Epithelial cell of prostate (primary cell): ENCODE measurements at places on chromosomes 4 and X.

DNA sequence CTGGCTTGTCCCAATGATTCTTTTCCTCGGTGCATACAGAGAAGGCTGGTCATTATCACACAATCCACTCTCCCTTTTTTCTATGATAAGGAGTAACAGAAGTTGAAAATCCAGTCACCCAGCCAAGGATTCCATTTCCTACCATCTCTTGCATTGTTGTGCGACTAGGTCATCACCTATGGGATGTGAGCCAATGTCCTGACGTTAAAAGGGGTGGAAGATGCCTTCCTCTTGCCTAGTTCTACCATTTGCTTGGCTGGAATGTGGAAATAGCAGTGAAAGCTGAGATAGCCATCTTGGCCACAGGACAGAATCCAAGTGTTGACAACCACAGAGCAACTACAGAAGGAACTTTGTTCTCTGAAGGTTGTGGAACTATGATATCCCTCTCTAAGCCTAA lies 132.2 kb upstream of the KIT start:
- DNase-seq: peak; percentile 45

GRCh38 chrX:14064626-14065432 lies 35.1 kb upstream of the GEMIN8 start:
- peak; percentile 16 for DNase-seq

- peak; percentile 29 for DNase-seq
Observed at GRCh38 chr4:98625920-98626319, 32.5 kb downstream of the TSPAN5 start.

DNA sequence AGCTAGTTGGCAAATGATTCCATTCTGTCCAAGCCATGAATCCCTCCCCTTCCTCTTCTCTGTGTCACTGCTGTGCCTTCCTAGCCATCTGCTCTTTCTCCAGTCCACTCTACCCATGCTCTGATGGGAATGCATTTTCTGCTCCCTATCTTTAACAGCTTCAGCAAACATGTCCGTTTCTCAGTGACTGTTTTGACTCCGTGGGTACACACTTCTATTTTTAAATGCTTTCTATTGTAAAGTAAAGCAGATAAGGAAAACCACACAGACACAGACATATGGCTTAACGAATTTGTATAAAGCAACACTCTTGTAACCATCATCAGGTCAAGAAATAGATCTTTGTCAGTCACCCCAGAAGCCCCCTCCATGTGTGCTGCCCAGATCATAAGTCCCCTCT lies 72.4 kb upstream of the KLHL13 start:
- DNase-seq: no peak

GRCh38 chrX:10749113-10749512 lies 128.7 kb upstream of the MID1 start:
- DNase-seq: no peak

GRCh38 chrX:25017667-25018247 lies 2.0 kb upstream of the ARX start:
- DNase-seq: no peak

- no peak for DNase-seq
Observed at GRCh38 chrX:16487620-16488385, 162.2 kb upstream of the S100G start.

DNA sequence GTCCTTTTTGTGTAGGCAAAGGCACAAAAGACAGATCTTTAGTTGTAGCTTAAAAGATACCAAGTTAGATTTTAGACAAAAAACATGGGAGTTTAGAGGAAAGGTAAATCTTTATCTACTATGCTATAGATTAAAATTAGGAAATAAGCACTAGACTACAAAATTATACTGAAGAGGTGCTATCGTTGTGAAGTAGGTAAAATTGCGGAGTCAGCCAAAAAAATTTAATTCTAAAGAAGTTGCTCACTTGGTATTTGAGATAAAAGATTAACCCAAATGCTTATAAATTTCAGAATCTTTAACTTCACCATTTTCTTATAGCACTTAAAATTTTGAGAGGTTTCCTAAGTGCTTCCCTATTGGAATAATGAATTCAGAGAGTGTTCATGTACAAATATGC lies 604.1 kb downstream of the GRXCR1 start:
- DNase-seq: no peak

DNA sequence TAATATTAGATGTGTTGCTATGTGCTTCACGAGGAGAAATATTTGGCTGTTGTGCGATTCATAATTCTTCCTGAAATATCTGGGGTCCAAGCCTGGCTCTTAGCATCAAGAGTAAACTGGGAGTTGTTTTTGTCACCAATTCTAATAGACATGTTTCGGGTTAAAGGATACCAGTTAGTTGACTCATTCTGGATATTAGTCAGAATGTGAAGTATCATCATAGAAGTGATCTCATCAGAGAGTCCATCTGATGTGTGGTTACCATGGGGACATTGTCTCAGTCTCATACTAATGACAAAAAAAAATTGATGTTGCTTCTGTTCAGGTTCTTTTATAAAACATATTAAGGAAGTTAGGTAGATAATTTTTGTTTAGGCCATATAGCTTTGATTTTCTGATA lies 57.2 kb upstream of the MTMR1 start:
- peak; percentile 27 for DNase-seq

DNA sequence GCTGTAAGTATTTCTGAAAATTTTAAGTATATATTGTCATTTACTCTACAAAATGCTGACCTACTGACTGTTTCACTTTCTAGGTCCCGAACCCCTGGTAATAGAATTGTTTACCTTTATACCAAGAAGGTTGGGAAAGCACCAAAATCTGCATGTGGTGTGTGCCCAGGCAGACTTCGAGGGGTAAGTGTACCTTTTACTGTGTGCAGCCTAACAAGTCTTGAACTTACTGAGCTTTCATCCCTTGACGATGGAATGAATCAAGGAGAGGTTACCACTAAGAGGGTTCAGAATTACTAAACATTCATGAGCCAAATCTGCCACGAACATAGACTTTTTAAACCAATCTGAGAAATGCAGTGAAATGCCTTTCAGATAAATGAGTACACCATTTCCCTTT lies 1.6 kb downstream of the RPL34 start:
- DNase-seq: no peak

- DNase-seq: no peak
Observed at GRCh38 chr4:116453127-116453526, 632.2 kb downstream of the TRAM1L1 start.

- no peak for DNase-seq
Observed at GRCh38 chrX:70504772-70505450, 60.3 kb downstream of the DLG3 start.

DNA sequence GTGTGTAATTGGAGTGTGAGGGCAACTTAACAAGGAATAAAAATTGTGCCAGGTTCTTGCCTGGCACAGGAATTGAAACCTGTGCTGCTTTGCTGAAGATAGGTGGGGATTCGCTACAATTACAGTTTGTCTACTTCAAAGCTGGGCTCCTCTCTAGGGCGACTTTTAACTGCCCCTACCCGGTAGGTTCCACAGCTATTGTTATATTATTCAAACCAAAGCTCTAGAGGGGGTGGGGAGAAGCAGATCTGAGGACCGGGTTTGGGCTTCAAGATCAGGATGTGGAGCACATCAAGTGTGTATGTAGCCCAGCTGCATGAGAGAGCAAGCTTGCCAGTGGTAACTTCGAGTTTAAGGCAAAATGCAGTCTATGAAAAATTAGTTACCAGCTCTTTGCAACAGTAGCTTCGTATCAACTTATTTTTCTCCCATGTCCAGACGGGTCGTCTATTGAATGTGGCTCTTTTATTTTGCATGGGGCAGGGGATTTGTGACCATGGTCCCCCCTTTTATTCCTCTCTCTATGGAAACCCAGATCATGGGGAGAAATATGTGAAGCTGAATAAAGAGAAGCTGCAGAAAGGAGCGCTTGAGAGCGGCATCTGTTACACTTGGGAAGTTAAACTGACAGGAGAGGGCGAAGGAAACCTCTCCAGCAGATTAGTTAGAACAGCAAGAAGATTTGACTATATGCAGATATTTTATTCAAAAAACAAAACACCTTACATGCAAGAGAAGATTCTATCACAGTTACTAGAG lies 3.2 kb upstream of the POU3F4 start:
- DNase-seq: no peak

GRCh38 chrX:150887906-150888465 lies 10.5 kb downstream of the CD99L2 start:
- no peak for DNase-seq

DNA sequence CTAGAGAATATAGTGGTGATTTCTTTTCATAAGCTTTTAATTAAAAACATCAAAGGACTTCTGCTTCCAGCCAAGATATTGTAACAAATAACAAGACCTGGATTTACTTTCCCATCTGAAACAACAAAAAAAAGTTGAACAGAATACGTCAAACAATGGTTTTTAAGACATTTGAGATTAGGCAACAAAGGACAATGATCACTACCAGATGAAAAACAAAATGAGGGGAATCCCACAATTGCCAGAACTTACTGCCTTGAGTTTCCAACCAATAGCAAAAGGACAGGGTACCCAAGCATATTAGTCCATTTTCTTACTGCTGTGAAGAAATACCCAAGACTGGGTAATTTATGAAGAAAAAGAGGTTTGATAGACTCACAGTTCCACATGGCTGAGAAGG lies 341.4 kb upstream of the INTU start:
- DNase-seq: no peak

GRCh38 chr4:99653916-99654315 lies 3.7 kb downstream of the C4orf54 start:
- no peak for DNase-seq

DNA sequence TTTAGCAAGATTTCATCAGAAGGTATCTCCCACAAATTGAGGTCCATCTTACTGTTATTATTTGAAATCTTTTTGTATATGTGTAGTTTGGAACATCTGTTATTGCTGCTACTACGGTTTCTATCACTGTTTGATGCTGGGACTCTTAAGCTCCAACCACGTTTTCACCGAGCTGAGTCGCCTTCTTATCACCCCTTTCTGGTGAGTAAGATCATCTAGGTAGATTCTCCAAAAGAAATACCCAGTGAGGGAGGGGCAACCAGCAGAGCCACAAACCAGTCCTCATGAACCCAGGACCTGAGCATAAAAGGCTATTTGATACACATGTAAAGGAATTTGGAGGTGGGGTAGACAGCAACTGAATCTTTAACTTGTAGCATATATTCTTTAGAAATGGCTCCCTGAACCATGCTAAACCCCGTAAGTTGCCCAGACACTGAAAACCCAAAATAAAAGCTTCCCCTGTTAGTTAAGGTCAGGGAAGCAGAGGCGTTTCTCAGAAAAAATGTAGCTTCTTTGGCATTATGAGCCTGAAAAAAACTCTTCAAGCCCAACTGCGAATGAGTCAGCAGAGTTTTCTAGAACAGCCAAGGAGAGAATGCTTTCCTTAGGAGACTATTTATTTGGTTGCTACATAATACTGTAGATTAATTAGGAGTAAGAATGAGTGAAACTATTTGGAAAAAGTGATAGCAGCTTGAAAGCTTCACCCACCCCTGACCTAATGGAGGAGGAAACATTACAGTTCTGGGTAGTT lies 53.8 kb upstream of the ATXN3L start:
- DNase-seq: no peak

DNA sequence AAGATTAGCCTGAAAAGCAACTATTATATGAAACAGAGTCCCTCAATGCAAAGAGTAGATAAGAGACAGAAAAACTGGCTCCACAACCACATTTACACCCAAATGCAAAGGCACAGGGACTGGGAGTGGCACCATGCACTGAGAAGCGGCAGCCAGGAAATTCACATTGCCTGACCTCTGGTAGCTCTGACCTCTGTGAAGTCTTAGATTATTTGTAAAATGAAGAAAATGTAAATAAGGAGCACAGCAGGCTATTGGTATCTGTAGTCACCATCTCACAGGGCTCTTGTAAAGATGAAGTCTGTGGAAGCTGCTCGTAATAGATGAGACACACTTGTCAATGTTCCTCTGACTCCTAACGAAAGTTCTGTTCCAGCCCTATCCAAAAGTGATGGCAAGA lies 69.7 kb downstream of the FAT1 start:
- no peak for DNase-seq

- DNase-seq: peak; percentile 33
Observed at GRCh38 chrX:74535408-74536151, 78.8 kb downstream of the RLIM start.

- no peak for DNase-seq
Observed at GRCh38 chr4:6180841-6181631, 19.3 kb downstream of the JAKMIP1 start.

DNA sequence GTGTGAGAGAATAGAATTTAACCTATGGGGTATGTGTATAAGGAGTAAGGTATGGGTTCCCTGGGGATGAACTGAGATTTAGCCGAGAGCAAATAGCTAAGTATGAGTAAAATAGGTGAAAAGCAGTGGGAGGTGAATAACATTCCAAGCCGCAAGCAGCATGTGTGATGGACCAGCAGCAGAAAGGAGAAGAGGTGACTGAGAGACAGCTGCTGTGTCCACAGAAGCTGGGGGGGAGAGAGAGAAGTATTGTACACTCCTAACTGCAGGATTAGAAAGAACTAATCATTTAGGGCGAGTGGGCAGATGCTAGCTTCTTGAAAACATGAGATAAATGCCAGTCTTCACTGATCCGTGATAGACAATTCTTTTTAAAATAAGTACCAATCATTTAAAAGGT lies 296.0 kb downstream of the KLHL4 start:
- no peak for DNase-seq
